ENCODE measurements at places on chromosomes 16 and 17.

- DNase-seq = no peak
Observed at GRCh38 chr16:70777973-70778406, 23.0 kb downstream of the VAC14 start.

DNA sequence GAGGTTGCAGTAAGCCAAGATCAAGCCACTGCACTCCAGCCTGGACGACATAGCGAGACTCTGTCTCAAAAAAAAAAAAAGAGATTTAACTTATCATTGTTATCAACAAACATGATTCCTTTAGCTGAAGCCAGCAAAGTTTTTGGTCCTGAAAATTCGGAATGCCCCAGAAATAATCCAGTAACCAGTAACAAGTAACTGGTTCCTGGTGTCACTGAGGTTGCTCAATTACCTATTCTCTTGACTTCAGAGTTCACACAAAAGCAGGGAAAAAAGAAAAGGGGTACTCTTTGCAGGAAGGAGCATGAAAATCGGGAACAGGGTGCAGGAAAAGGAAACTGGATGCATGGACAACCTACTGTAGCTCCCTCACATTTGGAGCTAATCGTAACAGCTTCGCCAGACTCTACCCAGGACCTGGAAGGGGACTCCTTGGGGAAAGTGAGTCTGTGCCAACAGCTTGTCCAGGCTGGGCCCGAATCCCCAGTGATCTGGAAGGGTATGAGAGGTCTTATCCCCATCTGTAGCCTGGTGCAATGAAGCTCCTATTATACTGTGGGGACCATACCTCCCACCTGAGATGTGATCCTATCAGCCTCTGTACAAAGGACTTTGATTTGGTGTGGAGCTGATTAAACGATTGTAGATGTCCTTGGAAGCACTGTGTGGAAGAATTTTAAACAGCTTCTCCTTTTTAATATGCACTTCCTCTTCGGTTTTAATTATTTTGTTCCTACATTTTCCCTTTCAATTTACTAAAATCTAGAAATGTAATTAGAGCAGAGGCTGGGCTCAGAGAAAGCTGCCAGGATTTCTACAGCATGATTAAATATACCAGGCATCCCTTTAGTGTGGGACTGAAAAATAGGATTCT, 3.4 kb upstream of the SPOP start:
- no peak for DNase-seq

DNA sequence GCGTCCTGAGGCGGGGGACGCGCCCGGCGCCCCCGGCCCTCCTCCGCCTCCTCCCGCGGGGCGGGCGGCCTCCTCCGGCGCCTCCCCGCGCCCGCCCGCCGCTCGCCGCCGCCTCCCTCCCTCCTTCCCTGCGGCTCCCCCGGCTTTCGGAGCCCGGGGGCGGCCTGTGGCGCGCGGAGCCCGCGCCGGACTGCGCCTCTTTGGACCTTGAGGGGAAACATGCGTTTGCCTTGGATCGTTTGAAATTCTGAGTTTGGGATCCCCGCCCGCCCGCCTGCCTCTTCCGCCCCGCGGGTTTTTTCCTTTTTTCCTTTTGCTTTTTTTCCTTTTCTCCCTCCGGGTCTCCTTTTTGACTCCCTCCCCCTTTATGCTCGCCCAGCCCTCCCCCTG, 390 bp downstream of the ZNRF1 start:
- no peak for DNase-seq

GRCh38 chr17:82092628-82092994, 5.4 kb downstream of the FASN start:
- no peak for DNase-seq

GRCh38 chr17:40419559-40420331, 2.0 kb upstream of the TOP2A start:
- no peak for DNase-seq

DNA sequence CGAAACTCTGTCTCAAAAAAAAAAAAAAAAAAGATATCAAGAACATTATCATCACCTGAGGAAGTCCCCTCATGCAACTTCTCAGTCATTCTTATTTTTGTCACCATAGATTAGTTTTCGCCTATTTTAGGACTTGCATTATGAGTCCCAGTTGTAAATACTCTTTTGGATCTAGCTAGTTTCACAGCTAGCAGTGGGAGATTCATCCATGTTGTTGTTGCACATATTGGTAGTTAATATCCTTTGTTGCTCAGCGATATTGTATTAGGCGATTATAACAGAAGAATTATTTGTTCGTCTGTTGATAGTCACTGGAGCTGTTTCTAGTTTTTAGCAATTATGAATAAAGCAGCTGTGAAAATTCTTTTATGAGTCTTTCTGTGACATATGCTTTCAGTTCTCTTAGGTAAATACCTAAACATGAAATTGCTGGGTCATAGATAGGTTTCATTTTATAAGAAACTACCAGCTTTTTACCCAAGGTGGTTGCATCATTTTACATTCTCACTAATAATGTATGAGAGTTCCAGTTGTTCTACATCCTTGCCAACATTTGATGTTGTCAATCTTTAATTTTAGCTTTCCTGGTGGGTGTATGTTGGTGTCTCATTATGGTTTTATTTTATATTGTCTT, 40.7 kb upstream of the MAP3K14 start:
- no peak for DNase-seq

DNA sequence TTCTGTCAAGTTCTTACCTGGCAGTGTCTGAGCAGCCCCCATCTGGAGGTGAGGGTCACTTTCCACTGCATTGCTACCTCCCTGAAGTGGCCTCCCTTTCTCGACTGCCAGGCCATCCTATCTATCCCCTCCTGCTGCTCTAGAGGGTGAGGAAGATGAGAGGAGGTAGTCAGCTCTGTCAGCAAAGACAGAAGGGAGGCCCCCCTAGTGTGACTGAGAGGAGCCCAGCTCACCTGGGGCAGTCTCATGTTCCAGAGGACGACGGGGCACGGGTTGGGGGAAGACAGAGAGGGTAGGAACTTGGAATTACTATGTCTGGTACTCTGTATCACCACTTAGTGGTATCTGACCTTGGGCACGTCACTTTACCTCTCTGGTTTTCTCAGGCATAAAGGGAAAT, 22.0 kb downstream of the MYO19 start:
- DNase-seq = no peak

DNA sequence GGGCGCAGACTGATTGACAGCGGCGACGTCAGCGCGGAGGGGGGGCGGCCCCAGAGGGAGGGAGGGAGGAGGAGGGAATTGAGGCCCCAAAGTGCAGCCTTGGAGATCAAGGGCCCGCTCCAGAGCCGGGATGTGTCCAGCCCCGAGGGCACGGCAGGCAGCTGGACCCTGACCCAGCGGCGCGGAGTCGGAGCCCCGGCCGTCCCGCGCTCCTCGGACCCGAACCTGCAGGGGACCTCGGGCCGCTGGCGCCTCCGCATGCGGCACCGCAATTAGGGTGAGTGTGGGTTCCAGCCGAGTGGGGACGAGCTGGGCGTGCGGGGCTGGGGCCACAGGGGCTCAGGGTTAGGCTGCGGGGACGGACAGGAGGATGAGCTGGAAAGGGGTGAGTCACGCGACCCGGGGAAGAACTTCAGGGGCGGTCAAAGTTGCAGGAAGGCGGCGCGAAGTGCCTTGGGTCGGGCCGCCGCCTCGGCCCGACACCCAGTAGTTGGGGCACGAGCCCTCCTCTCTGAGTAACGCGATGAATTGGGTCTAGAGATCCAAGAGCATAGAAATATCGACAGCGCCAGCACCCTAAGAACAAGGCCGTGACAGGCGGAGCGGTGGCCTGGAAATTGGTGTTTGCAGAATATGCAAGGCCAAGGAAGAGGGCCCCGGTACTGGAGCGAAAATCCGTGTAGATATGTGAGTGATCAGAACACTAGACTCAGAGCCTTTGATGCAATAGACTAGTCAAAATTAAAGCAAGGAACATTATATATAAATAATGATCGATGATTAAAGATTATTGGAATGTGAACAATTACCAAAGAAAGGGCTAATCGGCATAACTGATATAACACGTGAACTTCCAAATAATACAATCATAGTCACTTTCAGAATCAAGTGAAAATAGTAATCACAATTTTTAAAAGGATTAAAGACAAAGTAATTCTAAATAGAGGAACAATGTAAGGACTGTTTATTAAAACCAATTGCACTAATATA, at the start of gene TBX4:
Gene TBX4 (plus strand): TSS at position 122 of the 990 bp plus-strand sequence. CDS start 4,069 bp downstream, outside the sequence.
- DNase-seq = no peak

DNA sequence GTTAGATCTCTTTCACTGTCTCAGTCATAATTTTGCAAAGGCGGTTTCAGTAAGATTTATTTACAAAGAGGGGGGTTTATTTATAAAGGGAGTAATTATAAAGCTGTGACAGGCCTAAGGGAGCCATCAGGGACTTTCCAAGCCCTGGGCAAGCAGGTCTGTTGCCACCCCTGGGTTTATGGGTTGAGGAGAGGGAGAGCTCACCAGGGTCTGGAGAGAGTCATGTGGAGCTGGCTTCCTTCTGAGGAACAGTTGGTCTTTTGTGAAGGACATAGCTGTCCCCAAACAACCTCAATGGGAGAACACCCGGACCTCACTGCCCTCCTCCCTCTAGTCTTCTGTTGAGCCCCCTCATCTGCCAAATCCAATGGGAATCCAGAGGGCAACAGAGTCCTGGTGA, 9.8 kb downstream of the ITGAM start:
- DNase-seq = no peak

DNA sequence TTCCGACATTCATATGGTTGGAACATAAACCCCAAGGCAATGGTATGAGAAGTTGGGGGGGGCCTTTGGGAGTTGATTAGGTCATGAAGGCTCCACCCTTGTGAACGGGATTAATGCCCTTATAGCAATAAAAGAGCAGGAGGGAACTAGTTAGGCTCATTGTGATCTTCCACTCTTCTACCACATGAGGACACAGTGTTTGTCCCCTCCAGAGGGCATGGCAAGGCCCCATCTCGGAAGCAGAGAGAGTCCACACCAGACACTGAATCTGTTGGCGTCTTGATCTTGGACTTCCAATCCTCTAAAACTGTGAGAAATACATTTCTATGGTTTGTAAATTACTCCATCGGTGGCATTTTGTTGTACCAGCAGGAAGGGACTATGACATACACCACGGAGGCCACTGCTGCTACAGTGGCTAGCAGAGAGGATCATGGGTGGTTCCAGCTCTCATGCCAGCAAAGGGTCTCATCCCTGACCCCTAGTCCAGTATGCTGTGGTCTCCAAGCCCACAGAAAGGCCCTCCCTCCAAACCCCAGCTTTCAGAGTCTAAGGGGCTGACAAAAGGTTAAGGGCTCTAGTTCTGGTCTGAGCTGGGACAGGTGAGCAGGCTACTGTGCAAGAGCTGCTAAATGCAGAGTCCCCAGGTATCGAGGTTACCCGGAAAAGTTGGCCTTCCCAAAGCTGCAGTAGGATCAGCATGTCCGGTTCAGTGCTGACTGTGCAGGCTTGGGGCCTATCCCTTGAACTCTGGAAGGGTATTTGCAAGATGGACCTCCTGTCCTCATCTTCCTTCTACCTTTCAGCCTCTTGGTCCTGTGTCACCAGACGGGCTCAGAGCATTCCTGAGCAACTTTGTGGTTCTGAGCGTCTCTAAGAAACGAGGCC, 12.2 kb downstream of the CCR7 start:
- DNase-seq = no peak

GRCh38 chr16:8721336-8722024, 47.1 kb downstream of the ABAT start:
- no peak for DNase-seq

DNA sequence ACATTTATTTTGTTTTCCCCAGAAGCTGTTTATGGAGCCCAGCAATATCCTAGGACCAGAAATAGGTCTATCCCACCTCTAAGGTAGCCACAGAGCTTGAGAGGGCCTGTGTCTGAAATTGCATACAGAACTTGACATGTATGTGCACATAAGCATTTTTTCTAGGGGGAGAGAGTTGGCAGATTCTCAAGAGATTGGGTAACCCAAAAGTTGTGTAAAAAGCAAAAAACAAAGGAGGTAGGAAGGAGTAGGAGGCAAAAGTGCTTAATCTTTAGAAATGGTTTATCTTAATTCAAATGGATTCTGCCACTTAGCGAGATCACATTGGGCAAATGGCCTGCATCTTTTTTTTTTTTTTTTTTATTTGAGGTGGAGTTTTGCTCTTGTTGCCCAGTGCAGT, 3.5 kb downstream of the PLK1 start:
- DNase-seq = no peak

GRCh38 chr17:45120558-45120957, 11.8 kb downstream of the PLCD3 start:
- DNase-seq = no peak

DNA sequence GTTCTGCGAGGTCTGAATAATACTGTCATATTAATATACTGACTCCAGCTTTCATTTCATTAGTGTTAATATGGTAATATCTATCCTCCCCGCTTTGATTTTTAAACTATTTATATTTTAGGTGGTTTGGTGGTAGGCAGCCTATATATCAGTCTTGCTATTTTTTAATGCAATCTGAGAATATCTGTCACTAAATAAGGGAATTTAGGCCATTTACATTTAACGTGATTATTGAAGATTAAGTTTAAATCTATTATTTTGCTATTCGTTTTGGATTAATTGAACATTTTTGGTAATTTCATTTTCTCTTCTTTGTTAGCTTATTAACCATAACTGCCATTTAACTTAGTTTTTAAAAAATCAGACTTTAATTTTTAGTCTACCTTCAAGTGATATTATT, 247.7 kb upstream of the PMFBP1 start:
- DNase-seq = no peak

GRCh38 chr17:78475211-78475610, 96.8 kb downstream of the PGS1 start:
- no peak for DNase-seq

Data from stimulated activated CD4-positive, alpha-beta T cell treated with anti-CD3 and anti-CD28 coated beads, Interleukin-1b, Interleukin-23, amount 100 ng/mL, for 1 hour (primary cell).